ENCODE measurements at places on chromosomes 7 and 10.
A peak's percentile ranks its signal among the peaks of the same experiment; 100 is the strongest.

GRCh38 chr7:122550545-122550944 is 148.4 kb downstream of the RNF133 start:
- no peak for DNase-seq

GRCh38 chr7:50212666-50213621 is 91.6 kb upstream of the IKZF1 start:
- peak; percentile 13 for DNase-seq

GRCh38 chr7:90759710-90760109 is 163.6 kb downstream of the CDK14 start:
- no peak for DNase-seq

DNA sequence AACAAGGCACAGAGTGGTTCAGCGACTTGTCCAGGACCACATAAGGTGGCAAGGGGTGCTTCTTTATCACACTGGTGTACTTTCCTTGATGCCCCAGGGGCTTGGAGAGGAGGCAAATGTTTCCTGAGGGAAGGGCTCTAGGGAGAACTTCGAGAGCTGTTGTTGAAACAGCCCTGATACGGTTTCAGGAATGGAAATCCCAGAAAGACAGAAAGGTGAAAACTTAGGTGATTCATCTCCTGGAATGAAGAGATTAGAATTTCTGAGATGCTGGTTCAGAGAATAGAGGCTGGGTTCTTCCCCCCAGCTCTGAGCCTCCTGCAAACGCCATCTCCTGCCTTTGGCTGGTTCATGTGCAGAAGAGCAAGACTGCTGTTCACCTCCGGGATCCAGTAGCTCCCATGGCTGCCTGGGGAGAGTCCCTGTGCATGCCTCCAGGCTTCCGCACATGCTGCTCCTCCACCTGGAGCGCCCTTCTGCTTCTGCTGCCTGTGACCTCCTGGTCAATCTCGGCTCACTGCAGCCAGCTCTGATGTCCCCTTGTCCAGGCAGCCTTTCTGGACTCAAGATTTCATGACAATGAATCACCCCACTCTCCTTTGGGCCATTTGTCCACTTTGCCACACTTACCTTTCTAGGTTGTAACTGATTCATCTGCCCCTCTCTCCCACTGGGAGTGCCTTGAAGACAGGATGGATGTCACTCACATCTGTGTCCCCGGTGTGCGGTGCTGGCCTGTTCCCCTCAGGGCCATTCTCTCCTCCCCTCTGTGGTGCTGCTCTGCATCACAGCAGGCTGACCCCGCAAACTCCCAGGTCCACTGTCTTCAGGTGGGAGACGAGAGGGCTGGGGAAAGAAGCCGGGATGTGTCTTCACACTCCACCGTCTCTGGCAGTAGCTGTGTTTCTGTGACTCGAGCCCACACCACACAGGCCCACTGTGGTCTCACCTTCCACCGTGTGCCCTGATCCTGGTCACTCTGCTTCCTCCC is 3.6 kb upstream of the CDH23 start:
- DNase-seq, result no peak

GRCh38 chr10:111084366-111085255 is 7.8 kb downstream of the ADRA2A start:
- no peak for DNase-seq

DNA sequence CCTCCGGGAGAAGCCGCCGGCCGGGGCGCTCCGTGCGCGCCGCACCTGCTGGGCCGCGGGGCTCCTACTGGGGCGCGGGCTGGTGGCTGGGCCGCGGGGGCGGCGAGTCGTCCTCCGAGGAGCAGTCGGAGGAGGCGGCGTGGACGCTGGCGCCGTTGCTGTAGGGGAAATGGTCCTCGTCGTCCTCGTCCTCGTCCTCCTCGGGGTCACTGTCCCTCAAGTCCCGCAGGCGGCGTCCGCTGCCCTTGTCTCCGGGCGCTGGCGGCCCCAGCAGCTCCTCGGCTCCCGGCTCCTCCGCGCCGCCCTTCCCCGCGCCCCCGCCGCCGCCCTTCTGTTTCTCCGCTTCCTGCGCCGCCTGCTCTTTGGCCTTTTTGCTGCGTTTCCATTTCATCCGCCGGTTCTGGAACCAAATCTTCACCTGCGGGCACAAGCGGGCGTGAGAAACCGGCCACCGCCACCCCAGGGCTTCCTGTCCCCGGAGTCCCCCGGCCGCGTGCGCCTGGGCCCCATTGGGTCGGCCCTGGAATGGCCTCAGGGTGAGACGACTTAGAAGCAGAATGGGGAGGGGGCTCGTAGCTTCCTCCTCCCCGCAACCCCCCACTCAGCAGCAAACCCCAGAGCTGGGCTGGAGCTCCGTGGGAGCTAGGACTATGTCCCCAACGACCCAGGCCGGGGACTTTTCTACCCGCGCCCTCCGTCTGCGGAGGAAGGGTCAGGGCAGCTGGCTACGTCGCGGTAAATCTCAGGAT is 4.8 kb downstream of the MNX1 start:
- DNase-seq, result no peak

GRCh38 chr7:45082031-45082830 is 6.5 kb downstream of the NACAD start:
- DNase-seq, result no peak

DNA sequence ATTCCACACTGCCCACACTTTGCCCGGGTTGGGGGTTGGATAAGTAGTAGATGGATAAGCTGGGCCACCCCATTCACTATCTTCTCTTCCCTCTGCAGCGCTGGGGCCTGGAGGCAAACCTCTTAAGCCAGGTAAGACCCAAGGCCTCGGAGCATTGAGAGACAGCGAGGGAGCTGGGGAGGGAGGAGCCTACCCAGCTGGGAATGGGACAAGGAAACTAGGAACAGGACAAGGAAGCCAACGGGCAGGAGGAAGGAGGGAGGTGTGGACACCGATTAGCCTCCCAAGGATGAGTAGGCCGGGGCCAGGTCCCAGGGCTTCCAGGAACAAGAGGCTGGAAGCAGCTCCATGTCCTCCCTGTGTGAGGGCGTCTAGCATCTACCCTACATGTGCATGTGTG is 9.6 kb downstream of the ELN start:
- DNase-seq, result no peak

DNA sequence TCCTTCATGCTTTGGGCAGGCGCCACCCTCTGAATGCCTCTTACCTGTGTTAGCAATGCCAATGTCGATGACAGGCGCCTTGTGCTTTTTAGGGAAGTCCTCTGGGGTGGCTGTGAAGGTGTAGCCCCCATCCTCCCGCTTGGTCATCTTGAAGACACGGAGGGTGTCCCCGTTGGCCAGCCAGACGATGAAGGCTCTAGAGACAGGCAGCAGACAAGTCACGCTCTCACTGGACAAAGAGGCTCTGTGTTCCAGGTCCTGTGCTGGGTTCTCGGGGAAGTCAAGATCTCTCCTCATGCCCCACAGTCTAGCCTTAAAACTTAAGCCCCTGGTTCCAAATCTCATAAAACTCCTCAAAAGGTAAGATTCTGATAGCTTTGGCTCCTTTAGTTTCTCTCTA is 5.1 kb downstream of the TBL2 start:
- DNase-seq, result no peak

- no peak for DNase-seq
Measured at GRCh38 chr7:20244334-20245120, 27.3 kb upstream of the MACC1 start.

DNA sequence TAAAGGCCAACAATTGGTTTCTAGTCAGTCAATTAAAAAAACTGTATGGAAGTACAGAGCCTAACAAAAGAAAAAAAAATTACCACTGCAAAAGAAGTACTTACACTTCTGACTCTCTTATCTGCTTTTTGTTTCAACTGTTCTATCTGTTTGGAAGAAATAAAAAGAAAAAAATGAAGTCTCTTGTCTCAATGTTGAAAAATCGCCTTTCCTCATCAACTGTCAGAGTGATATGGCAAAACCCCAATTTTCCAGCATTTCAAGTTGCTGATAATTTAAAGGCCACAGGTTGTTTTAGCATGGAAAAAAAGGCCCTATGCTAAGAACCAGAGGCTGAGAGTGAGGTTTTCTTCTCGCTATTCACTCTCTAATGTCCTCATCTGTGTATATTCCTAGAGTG is 13.6 kb downstream of the ZDHHC6 start:
- no peak for DNase-seq

- DNase-seq, result no peak
Measured at GRCh38 chr7:100567751-100568175, 5.9 kb downstream of the SAP25 start.

DNA sequence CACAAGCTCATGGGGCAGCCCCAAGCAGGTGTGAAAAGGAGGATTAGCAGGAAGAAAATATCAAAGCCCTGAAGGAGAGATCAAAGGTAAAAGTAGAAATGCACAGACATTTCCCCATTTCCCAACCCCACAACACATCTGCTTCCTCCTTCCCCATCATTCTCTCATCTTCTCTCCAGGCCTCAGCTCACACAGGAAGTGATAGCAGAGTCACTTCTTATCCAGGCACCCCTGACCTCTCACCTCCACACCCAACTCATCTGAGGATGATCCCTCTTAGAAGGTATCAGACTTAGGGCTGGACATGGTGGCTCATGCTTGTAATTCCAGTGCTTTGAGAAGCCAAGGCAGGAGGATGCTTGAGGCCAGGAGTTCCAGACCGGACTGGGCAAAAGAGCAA is 18.2 kb upstream of the GJC3 start:
- DNase-seq, result no peak

DNA sequence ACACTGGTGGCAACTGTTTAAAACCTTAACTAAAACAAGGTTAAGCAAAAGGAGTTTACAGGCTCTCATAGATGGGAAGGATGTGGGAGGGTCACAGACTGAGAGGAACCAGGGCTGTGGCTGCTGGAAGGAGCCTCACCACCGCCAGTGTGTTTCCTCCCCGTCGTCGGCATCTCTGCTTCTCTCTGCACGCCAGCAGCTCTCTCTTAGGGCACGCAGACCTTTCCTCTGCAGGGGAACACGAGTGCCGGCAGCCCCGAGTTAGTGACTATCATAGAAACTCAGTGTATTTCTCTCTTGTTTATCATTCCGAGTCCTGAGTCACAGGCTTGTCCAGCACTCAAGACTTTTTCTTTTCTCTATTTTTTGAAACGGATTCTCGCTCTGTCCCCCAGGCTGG is 8.1 kb upstream of the SH2D4B start:
- DNase-seq, result no peak

- no peak for DNase-seq
Measured at GRCh38 chr10:75620356-75620755, 188.9 kb downstream of the LRMDA start.

GRCh38 chr10:101867931-101868330 is 24.3 kb upstream of the KCNIP2 start:
- DNase-seq, result no peak
